ENCODE measurements at places on chromosomes 11 and 22.

- no peak for DNase-seq
Measured at GRCh38 chr11:128731041-128731663, 37.3 kb downstream of the FLI1 start.

- no peak for DNase-seq
Measured at GRCh38 chr22:48752451-48753380, 1075.0 kb downstream of the BRD1 start.

GRCh38 chr11:36156161-36156816 lies 132.9 kb downstream of the COMMD9 start:
- DNase-seq: no peak

GRCh38 chr11:44621140-44621681 lies 55.7 kb downstream of the CD82 start:
- peak; percentile 82 for DNase-seq

- no peak for DNase-seq
Measured at GRCh38 chr11:504053-504993, 2.7 kb downstream of the RNH1 start.

DNA sequence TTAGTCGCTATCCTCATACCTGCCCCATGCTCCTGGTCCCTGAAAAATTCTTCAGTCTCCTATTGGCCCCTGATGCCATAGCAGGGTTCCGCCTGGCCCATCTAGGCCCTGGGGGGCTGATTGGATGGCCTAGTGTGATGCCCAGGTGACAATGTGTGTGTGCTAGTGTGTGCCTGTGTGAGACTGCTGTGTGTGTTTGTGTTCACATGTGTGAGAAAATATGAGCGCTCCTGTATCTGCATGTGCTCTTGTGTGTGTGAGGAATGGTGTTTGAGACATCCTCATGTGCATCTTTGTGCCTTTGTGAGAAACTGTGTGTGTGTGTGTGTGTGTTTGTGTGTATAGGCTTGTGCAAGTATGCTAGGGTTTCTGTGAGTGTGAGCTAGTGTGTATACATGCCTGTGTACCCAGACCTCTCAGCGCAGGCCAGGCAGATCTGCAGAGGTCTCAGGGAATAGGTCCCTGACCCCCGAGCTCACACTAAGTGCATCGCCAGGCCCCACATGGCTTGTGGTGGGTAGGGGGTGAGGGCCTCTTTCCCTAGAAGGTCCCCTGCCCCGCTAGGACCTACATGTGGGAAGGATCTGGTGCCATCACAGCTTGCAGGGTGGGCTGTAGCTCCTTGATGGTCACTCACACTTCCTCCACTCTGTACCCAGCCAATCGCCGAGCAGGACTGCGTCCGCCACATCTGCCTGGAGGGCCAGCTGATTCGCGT lies 64.6 kb downstream of the OTOG start:
- no peak for DNase-seq

GRCh38 chr22:43118024-43118849 lies 7.7 kb downstream of the BIK start:
- no peak for DNase-seq

DNA sequence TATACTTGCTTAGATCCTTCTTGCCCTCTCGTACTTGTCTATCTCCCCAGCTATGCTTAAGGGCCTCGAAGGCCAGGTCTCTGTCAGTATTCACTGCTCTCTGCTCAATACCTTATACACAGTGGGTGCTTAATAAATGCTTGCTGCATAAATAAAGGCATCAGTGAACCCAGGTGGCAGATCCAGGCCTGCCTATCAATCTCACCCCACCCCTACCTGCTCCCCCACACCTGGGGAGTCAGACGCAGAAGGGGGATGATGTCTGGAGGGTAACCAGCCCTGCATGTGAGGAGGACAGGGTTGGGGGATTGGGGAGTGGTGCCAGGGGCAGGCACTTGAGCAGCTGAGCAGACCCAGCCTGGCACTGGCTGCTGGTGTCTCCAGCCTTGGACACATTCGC lies 430.6 kb downstream of the MN1 start:
- no peak for DNase-seq

DNA sequence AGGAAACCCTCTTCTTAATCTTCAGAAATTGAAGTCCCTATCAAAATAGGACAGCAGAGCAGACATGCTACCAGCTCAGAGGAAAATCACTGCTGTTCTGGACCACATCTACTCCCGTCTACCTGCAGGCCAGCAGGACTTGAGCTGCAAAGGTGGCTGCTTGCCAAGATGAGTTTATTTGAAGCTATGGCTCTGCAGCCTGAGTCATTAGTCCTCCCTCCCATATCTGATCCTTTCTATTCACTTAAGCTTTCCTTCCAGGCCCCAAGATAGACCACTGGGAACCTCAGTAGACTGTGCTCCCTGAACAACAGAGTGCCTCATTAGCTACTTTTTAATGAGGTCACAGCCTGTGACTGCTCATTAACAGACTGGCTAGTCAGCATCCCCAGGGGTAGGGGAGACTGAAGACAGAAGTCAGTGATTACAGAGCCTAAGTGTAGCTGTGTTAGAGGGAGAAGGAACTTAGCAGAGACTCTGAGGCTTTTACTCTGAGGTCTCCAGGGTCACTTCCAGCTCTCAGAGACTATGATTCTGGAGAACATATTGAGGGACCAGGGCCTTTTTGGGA lies 6.8 kb upstream of the OR10A2 start:
- DNase-seq: no peak

DNA sequence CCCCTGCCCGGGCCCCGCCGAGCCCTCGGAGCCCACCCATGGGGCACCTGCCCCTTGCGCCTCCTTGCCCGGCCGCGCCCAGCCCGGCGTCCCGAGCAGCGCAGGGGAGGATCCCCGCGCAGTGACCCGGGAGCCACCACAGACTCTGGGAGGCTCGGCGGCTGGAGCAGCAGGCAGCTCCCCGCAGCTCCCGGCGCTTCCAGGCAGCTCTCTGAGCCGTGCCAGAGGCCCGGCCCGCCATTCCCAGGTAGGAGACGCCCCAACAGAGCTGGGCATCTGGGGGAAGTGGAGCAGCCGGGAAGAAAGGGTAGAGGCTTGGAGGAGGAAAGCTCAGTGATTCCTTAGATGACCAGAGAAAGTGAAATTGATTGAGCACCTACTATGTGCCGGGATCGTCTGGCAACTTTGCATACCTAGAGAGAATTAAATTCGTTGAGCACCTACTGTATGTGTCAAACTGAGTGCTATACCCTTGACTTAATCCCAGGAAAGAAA lies 670 bp downstream of the RASD2 start:
- no peak for DNase-seq

DNA sequence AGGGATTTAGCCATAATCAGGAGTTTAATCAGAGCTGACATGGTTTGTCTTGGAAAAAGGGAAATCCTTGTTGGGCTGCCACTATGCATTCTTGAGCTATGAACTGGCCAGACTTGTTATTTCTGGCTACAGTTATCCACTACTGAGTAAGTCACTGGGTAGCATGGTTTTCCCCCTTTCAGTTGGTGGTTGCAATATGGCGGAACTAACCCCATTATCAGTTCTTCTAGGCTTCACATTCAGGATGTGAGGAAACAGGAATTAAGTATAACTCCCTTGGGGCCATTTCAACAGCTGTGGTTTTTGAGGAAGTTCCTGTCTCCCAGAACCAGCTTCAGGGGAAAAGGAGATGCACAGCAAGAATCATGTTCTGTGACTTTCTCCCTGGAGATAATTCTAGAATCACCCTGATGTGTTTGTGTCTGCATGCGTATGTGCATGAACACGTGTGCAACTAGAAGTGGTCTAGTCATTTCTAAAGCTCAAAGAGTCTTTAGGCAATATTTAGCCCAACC lies 103.0 kb upstream of the CD44 start:
- DNase-seq: no peak

DNA sequence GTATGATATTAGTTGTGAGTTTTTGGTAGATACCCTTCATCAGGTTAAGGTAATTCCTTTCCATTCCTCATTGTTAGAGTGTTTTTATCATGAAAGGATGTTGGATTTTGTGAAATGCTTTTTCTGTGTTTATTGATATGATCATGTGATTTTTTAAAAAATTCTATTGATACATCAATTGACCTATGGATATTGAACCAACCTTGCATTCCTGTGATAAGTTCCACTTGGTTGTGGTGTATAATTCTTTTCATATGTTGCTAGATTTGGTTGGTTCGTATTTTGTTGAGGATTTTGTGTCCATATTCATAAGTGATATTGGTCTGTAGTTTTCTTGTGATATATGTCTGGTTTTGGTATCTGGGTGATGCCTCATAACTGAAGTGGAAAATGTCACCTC lies 6.7 kb downstream of the ANKRD13D start:
- no peak for DNase-seq

GRCh38 chr11:41201156-41201555 lies 258.3 kb downstream of the LRRC4C start:
- DNase-seq: no peak

DNA sequence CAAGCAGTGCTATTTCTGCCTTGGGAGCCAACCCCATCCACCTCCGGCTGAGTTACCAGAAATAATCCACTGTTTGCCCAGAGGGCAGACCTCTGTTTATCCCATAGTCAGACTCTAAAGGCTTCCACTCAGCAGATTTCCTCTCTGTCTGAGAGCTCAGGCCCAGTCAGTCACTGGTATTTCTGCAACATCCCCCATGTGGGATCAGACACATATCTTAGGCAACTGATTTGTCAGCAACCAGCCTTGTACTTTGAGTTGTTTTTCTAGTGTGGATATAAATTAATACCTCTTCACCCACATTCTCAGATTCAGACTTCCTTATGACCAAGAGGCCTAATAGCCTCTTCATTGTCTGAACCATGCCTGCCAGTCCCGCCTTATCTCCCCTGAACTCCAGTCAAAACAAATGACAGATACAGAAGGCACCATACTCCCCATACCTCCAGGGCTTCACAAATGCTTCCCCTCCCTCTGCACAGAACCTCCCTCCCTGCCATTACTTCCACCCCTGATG lies 193.6 kb downstream of the FAM76B start:
- no peak for DNase-seq

DNA sequence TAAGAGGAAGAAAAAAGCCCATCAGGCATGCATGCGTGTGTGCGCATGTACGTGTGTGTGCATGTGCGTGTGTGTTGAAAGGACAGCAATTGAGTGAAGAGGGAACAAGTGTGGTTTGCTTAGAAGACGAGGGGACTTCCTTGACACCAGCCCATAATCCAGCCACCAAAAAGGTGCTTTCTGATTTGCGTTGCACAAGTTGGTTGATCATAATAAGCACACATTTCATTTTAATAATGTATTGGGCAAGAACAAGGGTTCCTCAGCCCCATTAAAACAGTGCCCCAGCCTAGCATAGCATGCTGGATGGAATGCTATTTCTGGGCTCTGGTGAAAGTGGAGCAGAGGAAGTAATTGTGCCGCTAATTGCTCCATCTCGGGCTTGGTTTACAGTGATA lies 493.2 kb downstream of the MIAT start:
- no peak for DNase-seq

DNA sequence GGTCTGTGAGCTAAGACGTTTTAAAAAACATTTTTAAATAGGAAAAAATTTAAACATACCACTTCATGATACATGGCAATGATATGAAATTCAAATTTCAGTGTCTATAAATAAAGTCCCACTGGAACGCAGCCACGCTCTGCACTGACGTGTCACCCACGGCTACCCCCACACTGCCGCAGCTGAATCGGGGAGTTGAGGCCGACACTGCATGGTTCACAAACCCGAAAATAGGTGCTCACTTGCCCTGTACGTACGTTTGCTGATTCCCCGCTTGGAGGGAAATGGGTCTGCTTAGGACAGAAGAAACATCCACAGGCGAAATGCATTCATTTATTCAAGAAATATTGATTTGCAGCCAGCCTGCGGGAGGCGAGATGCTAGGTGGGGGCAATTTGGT lies 1342.3 kb downstream of the TBC1D22A start:
- no peak for DNase-seq

DNA sequence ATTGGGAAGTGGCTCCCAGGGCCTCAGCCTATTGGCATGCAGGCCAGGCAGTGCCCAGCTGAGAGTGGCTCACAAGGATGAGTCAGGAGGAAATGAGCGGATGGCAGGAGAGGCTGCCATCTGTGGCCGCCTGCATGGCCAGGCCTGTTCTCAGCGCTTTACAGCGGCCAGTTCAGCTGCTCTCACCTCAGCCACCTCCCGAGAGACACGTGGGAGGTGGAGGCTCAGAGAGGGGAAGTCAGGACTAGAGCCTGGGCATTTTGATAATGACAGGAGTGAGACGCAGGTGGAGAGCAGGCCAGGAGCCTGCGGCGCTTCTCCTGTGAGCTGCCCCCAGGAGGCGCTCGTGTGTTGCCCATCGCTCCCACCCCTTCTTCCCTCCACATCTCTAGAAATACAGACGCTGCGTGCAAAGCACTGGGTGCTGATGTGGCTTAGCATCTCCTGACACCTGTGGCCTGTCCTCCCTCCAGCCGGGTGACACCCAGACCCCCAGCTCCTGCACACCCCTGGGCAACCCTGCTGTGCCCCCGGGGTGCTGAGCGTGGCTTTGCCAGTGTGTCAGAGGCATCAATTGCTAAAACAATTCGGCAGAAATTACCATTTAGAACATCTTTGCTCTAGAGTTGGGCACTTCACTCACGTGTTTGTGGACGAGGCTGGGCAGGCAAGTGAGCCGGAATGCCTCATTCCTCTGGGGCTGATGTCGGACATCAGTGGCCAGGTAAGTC lies 21.4 kb upstream of the PANX2 start:
- DNase-seq: peak; percentile 75

- DNase-seq: peak; percentile 84
Measured at GRCh38 chr11:62081378-62082291, 42.2 kb upstream of the INCENP start.

DNA sequence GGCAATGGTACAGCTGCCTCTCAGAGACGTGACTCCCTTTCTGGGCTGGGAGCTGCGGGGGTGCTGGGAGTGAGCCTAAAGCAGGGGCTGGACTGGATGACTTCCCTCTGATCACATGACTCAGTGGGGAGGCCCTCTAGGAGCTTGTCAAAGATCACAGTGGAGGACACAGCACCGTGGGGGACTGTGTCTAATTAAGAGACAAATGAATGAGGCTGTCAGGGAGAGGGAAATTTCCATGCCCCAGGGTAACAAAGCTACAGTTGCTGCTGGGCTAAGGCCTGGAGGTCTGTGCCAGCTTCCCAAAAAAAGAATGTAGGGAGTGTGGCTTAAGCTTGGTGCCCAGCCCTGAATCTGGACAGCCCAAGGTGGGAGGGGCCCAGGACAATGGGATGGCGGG lies 262.8 kb upstream of the PLET1 start:
- peak; percentile 25 for DNase-seq

DNA sequence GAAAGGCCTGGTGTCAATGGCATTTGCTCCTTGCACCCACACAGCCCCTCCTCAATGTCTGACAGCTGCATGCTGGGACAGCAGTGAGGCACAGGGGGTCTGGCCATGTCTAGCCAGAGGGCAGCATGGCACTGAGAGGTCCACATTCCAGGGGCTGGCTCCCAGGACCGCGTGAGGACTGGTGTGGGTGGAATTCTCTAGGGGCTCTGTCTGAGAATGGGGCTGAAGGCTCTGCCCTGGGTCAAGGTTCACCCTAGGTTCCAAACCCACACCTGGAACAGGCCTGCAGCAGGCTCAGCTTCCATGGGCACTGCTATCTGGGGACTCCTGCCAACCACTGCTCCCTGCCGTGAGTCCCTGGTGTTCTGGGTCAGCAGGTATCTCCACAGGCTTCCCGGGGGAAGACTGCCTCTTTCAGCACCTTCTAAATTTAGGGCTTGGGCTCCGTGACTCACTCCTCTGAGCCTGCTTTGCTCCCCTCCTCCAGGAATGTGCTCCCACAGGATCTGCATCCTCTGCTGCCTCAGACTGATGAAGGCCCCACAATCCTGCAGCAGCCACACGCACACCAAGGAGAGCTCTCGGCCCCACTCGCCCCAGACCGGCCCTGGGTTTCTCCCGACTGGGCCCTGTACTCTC lies 4.2 kb downstream of the STARD10 start:
- peak; percentile 81 for DNase-seq

GRCh38 chr11:66048547-66049323 lies at the start of gene GAL3ST3:
GAL3ST3 (minus strand) TSS chr11:66049161; CDS start chr11:66045415, 3,746 bp downstream.
- DNase-seq: no peak

- no peak for DNase-seq
Measured at GRCh38 chr11:122234257-122234656, 118.2 kb upstream of the BLID start.

Data from right lobe of liver (tissue), 6 donors.